ENCODE measurements at places on chromosomes 7 and 10. TPM values are rescaled to one million over a fixed set of nuclear protein-coding genes. Genes with fewer than 3 reads are reported as not detected.

DNA sequence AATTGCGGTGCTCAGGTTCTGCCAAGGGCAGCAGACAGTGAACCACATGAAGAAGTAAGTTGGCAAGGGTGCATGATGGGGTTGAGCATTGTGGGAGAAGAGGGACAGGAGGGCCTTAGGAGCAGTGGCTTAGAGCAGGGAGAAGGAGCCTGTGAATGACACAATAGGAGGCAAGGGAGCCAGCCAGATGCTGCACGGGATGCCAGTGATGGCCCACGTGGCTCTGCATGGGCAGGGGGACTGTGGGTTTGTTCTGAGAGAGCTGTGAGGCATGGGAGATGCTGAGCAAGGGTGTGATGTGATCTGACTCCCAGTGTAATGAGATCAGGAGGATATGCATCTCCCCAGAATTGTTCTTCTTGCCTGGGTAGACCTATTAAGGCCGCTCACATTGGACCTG, 60.9 kb downstream of the C10orf90 start:
- no peak overlapping the region for H3K27ac ChIP-seq
- H3K4me1 ChIP-seq: no peaks in the 10 kb centered on the region
- H3K36me3 ChIP-seq: no peaks in the 10 kb centered on the region
- no peak for DNase-seq

- H3K4me1 ChIP-seq: no peaks in the 10 kb centered on the region
- H3K36me3 ChIP-seq: no peaks in the 10 kb centered on the region
- DNase-seq: no peak
Measured at GRCh38 chr10:43091846-43092245, 15.0 kb downstream of the RET start.

DNA sequence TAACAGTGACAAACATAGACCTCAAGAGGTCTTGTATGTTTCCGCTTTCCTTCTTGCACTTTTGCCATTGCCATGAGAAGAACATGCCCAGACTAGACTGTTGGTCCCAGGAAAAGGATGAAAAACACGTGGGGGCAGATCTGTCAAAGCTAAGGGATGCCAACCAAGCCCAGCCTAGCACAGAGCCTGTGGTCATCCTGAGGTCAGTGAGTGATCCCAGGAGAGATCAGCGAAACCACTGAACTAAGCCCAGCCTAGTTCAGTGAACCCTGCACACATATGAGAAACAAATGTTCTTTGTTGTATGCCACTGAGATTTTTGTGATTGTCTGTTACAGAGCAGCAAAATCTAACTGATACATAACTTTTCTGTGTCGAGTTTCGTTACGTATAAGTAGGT, 718.8 kb downstream of the MAGI2 start:
- no peaks in the 10 kb centered on the region for H3K27me3 ChIP-seq
- H3K27ac ChIP-seq: no peak overlapping the region
- H3K4me1 ChIP-seq: peaks cover 5% of the 10 kb centered on the region

Gene COBL
- 1.6 TPM for total RNA-seq

DNA sequence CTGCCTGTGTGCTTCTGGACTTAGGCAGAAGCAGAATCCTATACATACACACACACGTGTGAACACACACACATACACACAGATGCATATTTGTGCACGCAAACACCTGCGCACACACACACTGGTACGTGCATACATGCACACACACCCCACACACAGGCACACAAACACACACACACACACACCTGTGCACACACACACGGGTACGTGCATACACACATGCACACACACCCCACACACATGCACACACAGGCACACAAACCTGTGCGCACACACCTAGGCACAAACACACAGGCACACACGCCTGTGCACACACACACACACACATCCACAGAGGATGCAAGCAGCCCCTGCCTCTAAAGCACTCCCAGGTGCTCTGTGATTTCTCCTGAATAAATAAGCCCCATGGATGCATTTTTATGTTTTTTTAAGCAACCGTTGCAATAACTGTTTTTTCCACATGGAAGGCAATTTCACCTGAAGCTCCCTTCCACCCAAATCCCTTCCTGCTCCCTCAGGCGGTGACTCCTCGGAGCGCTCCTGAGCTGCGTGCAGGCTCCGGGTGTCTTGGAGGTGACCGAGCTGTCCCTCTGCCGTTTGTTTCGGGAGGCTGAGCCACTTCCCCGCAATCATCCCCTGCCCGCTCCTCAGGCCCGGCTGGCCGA, 41.5 kb upstream of the PDGFA start:
- peaks cover 36% of the 10 kb centered on the region for H3K4me1 ChIP-seq
- no peaks in the 10 kb centered on the region for H3K27me3 ChIP-seq
- no peak overlapping the region for H3K4me3 ChIP-seq
- no peak for DNase-seq
- H3K36me3 ChIP-seq: no peaks in the 10 kb centered on the region

GRCh38 chr10:78944723-78945312, 123.9 kb upstream of the ZMIZ1 start:
- H3K36me3 ChIP-seq: no peaks in the 10 kb centered on the region
- H3K27ac ChIP-seq: no peak overlapping the region
- no peaks in the 10 kb centered on the region for H3K27me3 ChIP-seq
- H3K4me1 ChIP-seq: no peaks in the 10 kb centered on the region
- no peak for DNase-seq

GRCh38 chr7:38753347-38753746, 122.2 kb upstream of the AMPH start:
- no peak overlapping the region for H3K4me3 ChIP-seq
- peaks cover 25% of the 10 kb centered on the region for H3K36me3 ChIP-seq
- H3K27ac ChIP-seq: no peak overlapping the region
- no peaks in the 10 kb centered on the region for H3K27me3 ChIP-seq
- DNase-seq: no peak
- no peaks in the 10 kb centered on the region for H3K4me1 ChIP-seq

Data from thoracic aorta (tissue), 2 donors.